ENCODE measurements at places on chromosomes 3 and 15.

DNA sequence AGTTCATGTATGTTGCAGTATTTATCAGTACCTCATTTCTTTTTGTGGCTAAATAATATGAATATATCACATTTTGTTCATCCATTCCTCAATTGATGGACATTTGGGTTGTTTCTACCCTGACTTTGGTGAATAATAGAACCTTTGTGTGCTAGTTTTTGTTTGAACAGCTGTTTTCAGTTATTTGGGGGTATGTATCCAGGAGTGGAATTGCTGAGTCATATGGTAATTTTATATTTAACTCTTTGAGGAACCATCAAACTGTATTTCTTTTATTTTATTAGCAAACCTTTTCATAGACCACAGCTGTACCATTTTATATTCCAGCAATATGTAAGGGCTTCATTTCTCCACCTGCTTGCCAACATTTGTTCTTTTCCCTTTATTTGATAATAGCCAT lies 38.4 kb upstream of the RBM5 start:
- DNase-seq = no peak

GRCh38 chr15:91331581-91331980 lies 231.5 kb downstream of the SV2B start:
- DNase-seq = no peak

GRCh38 chr3:148737104-148737530 lies 39.4 kb downstream of the AGTR1 start:
- DNase-seq = no peak

GRCh38 chr3:127035677-127036076 lies 52.8 kb downstream of the PLXNA1 start:
- no peak for DNase-seq
